ENCODE measurements at places on chromosomes 2 and 18.

GRCh38 chr2:102509749-102510148 is 36.7 kb downstream of the SLC9A4 start:
- DNase-seq = no peak

DNA sequence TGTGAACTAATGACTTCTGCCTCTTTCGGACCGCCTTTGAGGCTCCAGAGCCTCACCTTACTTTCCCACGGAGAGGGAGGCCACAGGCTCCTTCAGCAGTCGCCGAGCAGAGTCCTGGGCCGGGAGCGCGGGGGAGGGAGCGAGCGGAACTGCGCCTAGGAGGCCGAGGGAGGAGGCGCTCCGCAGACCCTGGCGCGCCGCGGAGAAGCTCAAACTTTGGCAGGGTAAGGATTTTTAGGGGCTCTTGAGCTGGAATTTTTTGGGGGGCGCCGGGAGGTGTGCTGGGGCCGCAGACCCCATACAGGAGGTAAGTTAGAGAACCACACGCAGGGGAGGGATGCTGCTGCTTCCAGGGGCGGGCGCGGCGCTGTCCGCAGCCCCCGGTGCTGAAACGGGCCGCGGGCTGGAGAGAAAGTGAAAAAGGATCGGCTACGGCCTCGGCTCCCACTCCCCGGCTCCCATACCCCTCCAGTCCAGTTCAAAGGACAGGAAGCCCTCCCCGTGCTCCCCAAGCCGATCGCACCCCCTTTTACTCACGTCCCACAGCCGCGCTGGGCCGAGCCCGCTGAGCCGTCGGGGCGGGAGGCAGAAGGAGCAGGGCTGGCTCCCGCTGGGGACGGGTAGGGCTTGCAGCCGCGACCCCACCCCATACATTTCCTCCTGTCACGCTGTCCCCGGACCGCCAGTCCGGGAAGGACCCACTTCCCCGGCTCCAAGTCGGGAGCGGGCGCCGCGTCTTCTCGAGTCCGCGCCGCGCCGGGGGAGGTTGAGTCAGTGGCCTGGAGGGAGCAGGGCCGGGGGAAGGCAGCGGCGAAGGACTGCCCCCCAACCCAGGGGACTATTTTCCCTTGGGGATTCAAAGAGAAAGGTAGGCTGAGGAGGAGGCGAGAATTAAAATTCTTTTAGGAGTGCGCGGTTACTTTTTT is at the start of gene CNGA3:
Gene CNGA3 (plus strand): TSS at position 146 of the 926 bp plus-strand sequence. CDS start 23,520 bp downstream, outside the sequence.
- peak; percentile 72 for DNase-seq

DNA sequence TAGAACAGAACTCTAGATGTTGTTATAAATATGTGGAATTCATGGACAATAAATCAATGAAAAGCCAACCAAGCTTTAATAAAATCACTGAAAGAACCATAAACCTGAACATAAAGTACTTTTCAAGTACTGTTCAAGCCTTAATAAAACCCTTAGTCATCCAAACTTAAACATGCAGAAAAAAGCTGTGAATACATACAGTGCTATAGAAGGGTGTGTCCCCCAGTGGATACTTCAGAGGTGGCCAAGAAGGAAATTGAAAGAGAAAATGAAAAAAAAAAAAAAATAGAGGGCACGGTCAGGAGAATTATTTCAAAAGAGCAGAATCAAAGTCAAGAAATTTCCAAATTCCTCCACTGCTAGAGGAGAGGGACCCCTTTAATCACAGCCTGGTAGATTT is 141.1 kb downstream of the SP100 start:
- DNase-seq = no peak

DNA sequence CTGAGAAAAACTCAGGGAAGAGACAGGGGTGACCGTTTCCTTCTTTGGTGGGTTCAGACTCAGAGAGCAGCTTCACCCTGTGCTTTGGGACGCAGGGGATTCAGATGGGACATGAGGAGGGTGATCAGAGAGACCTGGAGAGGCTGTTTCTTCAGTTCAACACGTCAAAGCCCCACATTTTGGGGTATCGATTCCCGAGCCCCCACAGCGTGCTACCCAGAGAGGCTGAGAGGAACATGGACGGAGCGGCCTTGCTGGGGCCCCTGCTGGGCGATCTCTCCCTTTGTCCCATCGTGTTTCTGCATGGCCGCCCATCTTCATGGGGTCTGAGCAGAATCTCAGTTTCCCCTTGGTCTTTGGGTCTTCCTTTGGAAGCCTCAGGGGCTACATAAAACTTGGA is 38.2 kb upstream of the PXDN start:
- DNase-seq = no peak

DNA sequence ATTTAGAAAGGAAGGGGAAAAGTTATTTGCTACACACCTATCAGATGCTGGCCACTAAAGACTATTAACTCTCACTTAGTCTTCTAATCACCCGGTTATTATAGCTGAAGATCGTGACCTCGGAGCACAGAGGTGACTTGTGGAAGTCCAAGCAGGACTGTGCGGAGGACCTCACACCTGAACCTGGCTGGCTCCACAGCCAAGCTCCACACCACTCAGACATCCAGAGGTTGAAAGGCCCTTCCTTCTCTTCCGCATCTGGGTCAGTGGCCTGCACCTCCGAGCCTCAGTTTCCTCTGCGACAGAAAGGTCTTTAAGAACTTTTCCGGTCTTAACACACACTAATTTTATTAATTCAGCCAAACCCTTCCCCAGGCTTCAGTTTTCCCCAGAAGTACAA is 57.9 kb downstream of the TNS1 start:
- DNase-seq = peak; percentile 4

DNA sequence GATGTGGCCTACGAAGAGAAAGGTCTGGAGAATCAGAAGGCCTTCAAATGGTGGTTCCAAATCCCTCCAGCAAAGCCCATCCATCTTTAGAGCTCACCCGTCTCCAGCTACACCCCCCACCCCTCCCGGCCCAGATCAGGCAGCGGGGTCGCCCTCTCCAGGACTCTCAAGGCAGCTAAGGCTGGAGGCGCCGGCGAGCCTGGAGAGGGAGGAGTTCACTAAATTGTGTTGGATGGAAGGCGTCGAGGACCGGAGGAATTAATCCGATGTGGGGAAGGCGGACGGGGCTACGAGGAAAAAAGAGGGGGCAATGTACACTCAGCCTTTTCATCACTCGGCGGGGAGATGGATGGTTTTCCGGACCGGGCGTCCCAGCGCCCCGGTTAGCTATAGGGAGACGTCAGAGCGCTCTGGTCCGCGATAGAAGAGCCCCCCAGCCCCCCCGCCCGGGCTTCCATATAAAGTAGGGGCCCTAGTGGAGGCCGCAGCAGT is at the start of gene GRP:
Gene GRP (plus strand): TSS at position 487 of the 492 bp plus-strand sequence. CDS start 108 bp downstream, outside the sequence.
- no peak for DNase-seq

DNA sequence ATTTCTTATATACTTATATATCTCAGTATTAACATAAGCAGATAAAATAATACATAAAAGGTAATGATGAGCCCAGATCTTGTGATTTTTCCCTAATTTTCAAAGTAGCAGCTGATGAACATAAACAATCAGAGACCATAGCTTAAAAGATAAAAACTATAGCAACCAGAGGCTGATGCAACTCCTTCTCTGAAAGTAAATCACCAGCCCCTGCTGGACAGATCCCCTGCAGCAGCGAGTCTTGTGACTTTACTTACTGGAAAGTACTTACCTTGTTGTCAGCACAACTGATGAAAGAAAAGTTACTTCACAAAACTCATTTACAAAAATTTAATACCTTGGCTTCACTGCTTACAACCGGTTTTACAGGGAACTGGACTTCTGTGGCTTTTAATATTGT is 67.3 kb downstream of the GORASP2 start:
- no peak for DNase-seq

DNA sequence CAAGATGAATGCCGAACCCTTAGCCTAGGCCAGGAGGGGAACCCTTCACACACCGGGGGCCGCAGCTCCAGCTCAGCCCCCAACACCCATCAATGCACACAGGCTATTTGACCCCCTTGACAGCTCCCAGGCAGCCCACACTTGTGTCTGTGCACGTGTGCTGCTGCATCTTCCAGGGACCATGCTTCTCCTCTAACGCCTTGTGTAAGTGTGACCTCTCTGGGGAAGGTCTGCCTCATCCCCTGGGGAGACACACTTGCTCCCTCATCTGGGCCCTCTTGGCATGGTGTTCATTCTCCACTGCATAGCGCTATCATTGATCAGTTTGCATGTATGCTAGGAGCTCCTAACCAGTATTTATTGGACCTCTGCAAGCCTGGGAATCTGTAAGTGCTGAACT is 120.0 kb upstream of the FHL2 start:
- DNase-seq = no peak

Data from right hindlimb (tissue), 1 donor.